Naive thymus-derived CD8-positive, alpha-beta T cell (primary cell): ENCODE measurements at places on chromosomes 1 and 21.

- no peak for DNase-seq
Measured at GRCh38 chr1:34122080-34122932, 42.7 kb downstream of the CSMD2 start.

GRCh38 chr1:151059109-151060006 lies at the start of gene CDC42SE1:
TSS of gene CDC42SE1 (minus strand) at chr1:151059622. CDS start at chr1:151055730, 3,892 bp downstream.
- DNase-seq, result peak; percentile 88

DNA sequence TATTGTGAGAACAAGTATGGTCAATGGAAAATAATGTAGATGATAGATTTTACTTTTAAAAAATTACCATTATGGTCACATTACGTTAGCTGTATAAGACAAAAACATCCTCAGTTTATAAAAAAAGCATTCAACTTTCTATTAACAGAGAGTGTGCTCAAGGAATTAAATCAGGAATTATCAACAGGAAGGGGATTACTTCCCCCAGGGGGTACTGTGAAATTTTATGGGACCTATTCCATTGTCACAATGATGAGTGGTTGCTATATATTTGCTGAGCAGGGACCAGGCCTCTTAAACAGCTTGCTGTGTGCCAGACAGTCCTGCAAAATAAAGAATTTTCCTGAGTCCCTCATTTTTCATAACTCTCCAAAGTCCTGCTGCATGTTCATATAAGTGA lies 21.2 kb downstream of the JAM2 start:
- DNase-seq, result no peak

GRCh38 chr1:12469493-12469892 lies 148.5 kb downstream of the DHRS3 start:
- DNase-seq, result no peak

DNA sequence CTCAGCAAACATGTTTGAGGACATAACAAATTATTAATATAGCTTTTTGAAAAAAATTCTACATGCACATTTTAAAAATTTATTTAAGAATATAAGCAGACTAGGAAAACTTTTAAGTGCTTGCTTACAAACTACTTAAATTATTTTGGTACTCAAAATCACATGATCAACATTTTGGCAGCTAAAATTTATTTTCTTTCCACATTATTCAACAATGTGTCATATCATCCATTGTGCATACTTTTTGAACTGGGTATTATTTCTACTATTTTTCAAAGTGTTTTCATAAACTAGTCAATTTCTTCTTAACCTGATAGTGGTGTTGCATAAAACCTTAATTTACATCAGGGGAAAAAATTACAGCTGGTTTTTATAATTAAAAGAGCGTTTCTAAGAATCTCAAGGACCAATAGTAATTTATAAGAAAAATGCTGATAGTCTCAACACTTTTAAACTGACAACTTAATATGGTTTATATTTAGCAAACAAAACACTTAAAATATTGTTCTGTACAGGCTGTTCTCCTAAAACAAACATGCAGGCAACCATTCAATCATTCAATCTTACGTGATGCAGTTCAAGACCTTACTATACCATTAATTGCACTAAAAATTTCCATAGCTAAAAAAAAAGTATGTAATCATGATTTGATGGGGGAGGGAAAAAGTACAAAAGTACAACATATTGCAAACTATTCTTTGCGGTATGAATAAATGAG lies 105.0 kb downstream of the GPATCH2 start:
- no peak for DNase-seq

DNA sequence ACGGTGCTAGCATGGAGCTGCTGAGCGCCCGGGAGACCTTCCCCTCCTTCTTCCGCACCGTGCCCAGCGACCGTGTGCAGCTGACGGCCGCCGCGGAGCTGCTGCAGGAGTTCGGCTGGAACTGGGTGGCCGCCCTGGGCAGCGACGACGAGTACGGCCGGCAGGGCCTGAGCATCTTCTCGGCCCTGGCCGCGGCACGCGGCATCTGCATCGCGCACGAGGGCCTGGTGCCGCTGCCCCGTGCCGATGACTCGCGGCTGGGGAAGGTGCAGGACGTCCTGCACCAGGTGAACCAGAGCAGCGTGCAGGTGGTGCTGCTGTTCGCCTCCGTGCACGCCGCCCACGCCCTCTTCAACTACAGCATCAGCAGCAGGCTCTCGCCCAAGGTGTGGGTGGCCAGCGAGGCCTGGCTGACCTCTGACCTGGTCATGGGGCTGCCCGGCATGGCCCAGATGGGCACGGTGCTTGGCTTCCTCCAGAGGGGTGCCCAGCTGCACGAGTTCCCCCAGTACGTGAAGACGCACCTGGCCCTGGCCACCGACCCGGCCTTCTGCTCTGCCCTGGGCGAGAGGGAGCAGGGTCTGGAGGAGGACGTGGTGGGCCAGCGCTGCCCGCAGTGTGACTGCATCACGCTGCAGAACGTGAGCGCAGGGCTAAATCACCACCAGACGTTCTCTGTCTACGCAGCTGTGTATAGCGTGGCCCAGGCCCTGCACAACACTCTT lies 1.1 kb downstream of the TAS1R3 start:
- DNase-seq, result no peak
